Activated CD4-positive, alpha-beta T cell treated with anti-CD3 and anti-CD28 coated beads, Interleukin-2, amount 50 U/mL, for 24 hours (primary cell): ENCODE measurements at places on chromosomes 7 and 10.
A peak's percentile ranks its signal among the peaks of the same experiment; 100 is the strongest.

DNA sequence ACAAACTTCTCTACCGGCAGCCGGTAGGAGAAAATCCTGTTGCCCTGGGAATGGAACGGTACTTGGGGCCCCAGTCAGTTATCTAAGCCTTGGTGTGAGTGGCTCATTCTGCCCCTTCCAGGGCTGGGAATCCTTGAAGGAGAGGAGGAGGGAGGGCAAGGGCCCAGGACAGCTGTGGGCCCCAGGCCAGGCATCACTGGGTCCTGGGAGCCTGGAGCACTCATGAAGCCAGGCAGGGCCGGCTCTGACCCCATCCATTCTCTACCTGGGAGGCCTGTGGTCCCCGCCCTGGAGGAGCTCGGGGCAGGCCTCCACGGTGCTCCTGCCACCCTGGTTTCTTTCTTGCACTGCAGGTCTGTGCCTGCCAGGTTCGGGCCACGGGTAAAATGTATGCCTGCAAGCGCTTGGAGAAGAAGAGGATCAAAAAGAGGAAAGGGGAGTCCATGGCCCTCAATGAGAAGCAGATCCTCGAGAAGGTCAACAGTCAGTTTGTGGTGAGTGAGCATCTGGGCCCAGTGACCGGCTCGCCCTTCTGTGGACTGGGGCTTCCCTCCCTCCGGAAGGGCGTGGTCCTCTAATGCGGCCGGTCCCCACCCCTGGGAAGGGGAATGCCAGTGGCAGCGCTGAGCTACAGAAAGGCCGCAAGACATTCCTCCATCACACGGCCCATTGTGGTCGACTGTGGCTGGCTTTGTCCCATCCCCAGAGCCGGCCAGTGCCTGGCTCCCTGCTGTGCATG lies 111.3 kb downstream of the RGS10 start:
- no peak for DNase-seq

- no peak for DNase-seq
These were observed 164.1 kb downstream of the RPS24 start for GRCh38 chr10:78197628-78198272.

GRCh38 chr7:30206491-30206890 lies 71.7 kb downstream of the MTURN start:
- no peak for DNase-seq

DNA sequence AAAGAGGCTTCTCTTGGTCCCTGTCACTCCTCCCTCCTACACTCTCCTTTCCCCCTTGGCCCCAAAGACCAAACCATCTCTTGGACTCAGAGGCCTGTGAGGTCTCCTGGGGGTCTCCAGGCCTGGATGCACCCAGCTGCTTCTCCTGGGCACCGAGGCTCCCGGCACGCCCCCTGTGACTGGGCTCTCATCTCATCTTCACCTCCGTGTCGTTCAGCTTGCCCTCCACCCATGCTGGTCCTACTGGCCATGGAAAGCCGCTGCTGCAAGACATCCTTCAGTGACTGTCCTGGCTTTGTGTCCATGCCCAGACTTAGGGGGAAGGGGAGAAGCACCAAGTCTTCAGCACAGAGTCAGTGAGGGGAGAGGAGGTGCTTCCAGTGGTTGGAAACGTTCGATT lies 141.4 kb upstream of the RET start:
- DNase-seq: no peak

DNA sequence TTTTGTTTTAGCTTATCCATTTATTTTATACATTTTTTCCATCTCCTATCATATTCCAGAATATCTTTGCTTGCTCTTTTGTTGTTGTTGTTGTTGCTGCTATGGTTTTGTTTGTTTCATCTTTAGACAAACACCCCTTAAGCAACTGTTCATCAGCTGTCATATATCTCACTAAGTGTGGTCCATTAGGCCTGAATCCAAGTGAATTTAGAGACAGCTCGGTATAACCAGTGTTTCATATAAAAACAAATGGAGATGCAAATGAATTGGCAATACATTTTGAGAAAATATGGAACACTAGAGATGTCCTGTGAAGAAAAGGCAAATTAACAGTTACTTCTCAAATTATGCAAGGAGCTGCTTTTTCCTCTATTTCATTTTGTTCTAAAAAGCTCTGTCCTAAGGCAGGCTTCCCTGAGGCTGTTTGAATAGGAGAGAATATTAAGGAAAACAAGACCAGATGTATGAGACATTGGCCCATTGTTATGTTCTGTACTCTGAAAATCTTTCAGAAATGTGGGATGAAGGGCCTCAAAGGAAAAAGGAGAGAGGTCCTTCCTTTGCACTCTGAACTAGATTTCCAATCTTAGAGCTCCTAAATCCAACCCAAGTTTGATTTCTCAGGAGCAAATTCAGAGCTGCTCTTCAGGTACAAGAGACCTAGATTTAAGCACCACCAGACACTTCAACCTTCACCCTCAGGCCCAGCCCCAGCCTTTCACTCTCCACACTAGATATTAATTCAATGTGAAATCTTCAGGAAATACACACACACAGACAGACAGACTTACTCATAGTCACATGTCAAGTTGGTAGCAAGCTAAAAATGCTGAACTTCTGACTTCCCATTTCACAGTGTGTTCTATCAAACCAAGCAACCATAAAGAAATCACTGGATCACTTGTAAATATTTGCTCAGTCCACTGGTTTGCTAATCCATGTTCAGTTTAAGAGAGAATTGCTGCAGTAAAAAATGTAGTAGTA lies 5.4 kb downstream of the TFEC start:
- no peak for DNase-seq

DNA sequence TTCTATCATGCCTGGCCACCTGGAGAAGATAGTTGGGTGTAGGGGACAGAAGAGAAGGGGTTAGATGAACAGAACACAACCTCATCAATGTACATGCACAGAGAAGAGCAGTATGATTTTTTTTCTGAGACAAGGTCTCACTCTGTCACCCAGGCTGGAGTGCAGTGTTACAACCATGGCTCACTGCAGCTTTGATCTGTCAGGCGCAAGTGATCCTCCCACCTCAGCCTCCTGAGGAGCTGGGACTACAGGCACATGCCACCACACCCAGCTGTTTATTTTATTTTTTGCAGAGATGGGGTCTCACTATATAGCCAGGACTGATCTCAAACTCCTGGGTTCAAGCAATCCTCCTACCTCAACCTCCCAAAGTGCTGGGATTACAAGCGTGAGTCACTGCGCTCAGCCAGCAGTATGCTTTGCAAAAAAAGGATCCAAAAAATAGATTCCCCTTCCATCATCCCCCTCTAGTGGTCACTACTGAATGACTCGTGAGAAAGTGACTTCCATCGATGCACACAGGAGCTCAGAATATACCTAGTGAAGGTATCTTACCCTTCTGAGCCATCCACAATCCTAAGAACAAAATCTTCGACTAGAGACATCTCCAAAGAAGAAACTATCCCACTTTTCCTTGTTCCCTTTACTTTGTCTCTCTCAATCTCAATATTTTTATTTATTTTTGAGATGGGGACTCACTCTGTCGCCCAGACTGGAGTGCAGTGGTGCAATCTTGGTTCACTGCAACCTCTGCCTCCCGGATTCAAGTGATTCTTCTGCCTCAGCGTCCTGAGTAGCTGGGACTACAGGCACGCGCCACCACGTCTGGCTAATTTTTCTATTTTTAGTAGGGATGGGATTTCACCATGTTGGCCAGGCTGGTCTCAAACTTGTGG lies 21.0 kb downstream of the ZCWPW1 start:
- DNase-seq: peak; percentile 66
